GM03348 (cell line): ENCODE measurements at places on chromosomes 6 and 20.

DNA sequence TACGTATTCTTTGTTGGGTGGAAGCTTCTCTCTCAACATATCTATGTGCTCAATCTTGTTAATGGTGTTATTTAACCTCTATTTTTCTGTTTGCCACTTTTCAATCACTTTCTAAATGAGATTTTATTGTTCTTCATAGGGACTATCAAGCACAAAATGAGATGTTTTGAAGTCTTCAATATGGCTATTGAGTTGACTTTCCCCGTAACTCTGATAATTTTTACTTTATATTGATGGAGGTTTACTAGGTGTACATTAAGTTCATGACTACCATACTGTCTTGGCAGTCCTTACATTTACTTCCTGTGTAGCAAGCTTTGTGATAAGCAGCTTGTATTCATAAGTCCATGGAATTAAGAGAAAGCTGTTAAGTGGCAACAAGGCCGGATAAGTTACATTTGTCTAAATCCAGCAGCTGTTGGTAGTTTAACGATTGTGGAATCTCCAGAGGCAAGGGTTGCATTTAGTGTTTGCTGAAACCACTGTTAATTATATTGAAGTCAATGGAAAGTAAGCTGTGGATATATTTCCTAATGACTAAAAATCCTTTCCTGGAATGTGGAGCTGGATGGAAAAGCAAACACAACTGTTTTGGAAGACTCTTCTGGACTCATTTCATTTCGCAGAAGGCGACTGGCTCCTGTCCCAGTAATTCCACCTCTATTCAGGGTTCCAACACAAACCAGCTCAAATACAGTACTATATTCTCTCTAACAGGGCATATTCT lies 57.3 kb upstream of the SMIM29 start:
- DNase-seq: peak; percentile 22

- no peak for DNase-seq
Measured at GRCh38 chr20:40908309-40908708, 120.3 kb upstream of the TOP1 start.

DNA sequence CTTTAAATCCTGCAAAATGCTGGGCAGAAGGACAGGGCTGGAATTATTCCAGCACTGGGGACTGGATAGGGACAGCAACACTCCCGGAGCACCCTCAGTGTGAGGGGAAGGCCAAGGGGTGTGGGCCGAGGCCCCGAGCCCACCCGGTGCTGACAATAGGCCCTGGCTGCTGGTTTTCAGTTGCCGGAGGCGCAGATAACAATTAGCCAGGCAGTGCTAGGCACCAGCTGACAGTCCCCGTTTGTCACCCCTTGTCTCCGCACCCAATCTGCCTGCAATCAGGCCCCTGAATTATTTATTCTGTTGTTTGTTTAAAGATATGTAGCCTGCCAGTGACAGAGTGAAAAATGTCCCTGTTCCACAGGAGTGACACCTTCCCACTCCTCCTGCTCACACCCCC lies 120.0 kb downstream of the GRM4 start:
- DNase-seq: no peak

DNA sequence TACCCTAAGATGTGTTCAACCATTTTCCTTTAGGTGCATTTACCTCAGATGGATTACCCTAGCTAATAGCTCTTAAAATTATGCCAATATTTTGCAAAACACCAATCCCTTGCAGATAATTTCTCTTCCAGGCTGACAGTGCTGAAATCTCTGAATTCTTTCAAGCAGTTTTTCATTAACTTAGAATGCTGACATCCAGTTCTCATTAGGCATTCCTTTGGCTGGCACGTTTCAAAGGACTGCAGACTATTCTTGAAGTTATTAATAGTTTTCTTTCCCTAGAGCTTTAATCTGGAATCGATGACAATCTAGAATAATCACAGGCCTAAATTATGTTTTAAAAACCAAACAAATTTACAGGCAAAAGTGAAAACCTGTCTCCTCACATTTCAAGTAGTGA lies 68.3 kb downstream of the SMLR1 start:
- DNase-seq: no peak

- no peak for DNase-seq
Measured at GRCh38 chr20:9632991-9633390, 118.6 kb downstream of the LAMP5 start.

GRCh38 chr20:8545212-8545611 lies 413.1 kb downstream of the PLCB1 start:
- peak; percentile 43 for DNase-seq

- no peak for DNase-seq
Measured at GRCh38 chr6:90383196-90383822, 86.7 kb upstream of the BACH2 start.

DNA sequence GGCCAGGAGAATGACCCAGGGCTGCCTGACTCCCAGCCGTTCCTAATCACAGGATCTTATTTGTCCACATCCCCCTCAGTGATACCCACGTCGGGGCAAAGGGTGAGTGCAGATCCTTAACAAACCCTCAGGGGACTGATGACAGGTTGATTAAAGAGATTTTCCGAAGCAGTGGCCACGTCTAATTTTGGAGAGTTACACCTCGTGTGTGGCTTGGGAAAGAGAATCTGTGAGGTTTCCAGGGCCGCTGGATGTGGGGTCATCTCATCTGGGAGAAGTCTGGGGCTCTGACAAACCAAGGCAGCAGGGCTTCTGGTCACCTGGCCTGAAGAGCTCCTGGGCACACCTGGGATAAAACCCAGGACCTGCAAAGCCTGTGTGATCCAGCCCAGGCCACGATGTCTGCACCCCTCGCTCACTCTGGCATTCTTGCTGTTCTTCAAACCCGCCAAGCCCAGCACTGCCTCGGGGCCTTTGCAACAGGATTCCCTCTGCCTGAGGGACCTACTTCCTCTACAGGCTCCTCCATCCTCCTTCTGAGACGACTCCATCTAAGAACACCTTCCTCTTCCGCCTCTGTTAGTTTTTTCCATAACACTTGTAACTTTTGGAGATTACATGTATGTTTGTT lies 4.7 kb downstream of the JPH2 start:
- DNase-seq: no peak

DNA sequence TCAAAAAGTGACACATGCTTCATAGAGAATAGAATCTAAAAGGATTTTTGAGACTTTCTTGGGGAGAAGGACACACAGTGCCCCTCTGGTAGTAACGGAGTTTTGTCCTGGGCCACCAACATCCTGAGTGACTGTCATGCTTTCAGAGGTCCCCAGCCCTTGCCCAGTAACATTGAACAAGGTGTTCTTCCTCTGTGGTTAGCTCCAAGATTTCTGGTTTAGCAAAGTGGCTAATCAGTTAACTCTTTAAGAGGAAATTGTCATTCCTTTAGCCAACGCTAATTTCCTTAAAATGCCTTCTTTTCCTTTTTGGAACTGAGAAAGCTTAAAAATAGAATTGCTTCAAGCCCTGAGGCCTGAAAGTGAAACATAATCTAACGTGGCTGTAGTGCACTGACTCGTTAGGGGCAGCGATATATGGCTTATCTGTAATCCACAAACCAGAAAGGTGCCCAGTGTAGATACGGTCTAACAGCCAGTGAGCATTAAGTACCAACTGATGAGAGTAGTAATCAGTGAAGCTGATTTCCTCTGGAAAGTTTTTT lies 7.8 kb downstream of the E2F3 start:
- no peak for DNase-seq

DNA sequence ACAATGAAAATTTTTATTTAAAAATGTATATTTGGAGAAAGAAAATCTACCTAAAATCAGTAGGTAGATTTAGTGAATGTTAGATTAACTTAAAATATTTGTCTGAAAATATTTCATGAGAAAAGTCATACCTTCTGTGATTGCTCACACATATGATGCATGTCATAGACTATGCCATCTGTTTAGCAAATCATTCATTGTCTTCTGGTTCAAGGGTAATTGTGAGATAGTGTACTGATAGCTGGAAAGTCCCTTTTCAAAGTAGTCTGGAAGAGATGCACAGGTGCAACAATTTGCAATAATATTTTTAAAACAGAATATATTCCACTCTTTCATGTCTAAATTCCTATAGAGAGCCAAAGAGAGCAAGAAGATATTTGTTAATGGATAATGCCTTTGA lies 21.0 kb upstream of the RNF217 start:
- DNase-seq: no peak

GRCh38 chr6:42201382-42201781 lies 6.6 kb upstream of the GUCA1B start:
- no peak for DNase-seq

DNA sequence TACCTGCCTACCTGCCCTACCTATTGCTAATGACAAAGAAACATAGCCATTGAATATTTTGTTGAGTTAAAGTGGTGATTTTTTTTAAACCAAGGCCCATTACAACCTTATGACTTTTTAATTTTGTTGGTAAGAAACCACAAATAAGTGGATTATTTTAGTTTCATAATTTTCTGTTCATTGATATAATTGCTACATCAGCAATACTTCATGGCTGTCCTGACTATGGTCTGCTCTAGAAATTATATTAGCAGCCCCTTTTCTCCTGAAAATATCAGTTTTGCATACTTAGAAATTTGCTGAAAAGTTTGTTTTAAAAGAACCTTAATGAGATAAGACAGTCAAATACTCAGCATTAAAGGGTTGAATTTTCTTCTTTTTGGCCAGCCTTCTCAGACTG lies 106.5 kb downstream of the HIVEP1 start:
- no peak for DNase-seq

DNA sequence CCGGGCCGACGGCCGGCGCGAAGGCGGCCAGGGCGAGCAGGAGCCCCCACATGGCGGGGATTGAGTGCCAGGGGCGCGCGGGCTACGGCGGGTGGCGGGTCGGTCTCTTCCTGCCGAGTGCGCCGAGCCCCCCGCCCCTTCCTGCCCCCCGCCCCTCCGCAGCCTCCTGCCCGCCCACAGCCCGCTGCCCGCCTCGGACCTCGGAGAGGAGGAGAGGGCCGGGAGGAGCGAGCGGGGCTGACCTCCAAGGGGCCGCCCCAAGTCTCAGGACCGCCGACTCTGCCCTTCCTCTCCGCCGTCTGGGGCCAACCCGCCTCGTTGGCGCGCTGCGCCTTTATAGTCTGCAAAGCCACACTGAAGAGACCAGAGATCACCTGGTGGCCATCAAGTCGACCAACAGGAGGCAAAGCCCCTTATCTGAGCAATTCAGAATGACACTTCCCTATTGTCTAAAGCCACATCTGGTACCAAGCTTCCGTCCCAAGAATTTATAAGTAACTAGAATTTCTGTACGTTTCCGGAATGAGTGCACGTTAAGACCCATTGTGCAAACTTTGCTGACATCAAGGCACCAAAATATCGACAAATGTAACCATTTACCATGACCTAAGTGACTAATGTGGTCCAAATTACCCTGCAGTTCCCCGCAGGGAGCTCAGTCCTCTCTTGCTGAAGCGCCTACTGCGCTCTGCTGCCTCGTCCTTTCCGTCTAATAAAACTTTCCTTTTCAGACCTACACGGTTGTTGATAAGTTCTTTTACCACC lies at the start of gene CPXM1:
TSS of gene CPXM1 (minus strand) at position 107 of the 765 bp plus-strand sequence. CDS start at position 52, 55 bp downstream.
- no peak for DNase-seq

GRCh38 chr6:68572525-68572924 lies 62.6 kb upstream of the ADGRB3 start:
- no peak for DNase-seq

- DNase-seq: no peak
Measured at GRCh38 chr6:45595010-45595851, 217.5 kb upstream of the SUPT3H start.

DNA sequence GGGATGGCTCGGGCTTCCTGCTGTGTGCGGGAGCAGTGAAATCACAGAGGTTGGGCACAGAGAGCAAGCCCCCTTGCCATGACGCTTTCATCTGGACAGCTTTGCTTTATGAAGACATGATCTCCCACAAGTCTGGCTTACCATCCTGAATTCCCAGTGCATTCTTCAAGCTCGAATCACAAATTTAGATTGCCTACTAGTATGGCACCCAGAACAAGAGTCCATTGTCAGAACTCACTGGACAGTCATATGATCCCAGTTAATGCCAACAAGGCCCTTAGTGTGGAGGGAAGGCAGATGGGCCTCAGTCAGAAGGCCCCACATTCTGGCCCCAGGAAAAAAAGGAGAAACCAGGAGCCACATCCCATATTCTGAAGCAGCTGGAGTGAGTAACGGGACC lies 147.3 kb upstream of the FOXQ1 start:
- DNase-seq: no peak

GRCh38 chr6:16800341-16800740 lies 39.1 kb upstream of the ATXN1 start:
- DNase-seq: no peak

GRCh38 chr20:36461600-36462439 lies 79.5 kb upstream of the MYL9 start:
- DNase-seq: peak; percentile 78

DNA sequence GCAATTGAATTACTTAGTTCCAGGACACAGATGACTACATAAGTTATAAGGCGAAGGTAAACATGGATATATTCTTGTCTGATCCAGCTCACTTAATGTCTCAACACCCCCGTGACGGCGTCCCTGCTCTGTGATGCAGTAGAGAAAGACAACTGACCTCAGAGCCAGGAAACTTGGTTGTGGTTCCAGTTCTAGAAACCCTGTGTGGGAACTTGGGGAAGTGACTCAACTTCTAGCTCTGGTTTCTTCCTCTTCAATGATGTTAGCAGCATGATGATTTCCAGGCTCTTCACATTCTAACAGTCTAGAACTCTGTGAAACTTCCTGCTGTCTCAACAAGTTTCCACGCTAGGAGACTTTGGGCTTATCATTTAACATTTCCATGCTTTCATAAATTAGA lies 18.4 kb downstream of the LAMA4 start:
- no peak for DNase-seq

DNA sequence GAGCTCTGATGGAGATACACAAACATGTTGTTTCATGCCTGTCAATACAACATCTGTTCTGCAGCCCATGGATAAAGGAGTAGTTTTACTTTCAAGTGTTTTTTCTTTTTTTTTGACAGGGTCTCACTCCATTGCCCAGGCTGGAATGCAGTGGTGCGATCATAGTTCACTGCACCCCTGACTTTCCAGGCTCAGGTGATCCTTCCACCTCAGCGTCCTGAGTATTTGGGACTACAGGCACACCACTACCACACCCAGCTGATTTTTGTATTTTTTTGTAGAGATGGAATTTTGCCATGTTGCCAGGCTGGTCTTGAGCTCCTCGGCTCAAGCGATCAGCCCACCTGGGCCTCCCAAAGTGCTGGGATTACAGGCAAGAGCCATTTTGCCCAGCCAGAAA lies 97.0 kb downstream of the SMAP1 start:
- DNase-seq: no peak

GRCh38 chr6:169800668-169801395 lies 49.4 kb downstream of the ERMARD start:
- DNase-seq: peak; percentile 76

DNA sequence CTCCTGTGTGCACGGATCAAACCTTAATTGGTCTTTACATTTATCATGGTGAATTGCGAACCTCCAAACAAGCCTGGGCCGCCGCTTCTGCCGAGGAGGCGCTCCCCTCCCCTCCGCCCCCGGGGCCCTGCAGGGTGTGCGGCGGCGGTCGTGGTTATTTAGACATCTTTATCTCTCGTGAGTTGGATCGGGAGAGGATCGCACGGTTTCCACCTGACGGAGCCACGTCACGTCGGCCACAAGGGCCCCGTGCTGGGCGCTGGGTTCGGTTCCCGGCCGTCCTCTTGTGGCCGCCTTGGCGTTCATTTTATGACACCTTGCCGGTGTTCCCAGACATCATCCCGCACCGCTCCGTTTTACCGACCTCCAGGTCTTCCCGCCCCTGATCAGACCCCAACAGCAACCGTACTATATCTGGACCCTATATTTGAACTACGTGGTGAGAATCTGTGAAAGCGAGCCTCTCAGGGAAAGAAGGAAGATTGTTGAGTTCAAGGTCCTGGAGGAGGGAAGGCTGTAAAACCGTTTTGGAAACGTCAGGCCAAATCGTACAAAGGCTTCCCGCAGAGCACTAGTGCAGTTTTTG lies 1.3 kb upstream of the CNR1 start:
- DNase-seq: no peak

- peak; percentile 85 for DNase-seq
Measured at GRCh38 chr6:7058250-7058923, 49.4 kb upstream of the RREB1 start.
